Urinary bladder (tissue), 4 donors: ENCODE measurements at places on chromosomes 12 and 14. TPM values are rescaled to one million over a fixed set of nuclear protein-coding genes. Genes with fewer than 3 reads are reported as not detected.

DNA sequence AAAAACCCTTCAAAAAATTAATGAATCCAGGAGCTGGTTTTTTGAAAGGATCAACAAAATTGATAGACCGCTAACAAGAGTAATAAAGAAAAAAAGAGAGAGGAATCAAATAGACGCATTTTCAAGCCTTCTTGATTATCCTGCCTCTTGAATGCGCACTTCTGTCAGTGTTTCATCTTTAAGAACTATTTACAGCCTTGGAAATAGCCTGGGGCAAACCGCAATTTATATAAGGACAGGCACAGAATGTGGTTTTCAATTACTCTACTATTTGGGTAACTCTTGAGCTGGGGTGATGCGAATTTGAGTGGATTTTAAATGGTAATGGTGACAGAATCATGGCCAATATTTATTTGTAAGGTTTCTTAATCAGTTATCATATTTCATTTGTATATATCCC is 179.1 kb upstream of the OTX2 start:
- DNase-seq, result no peak

SLCO1A2 gene
- total RNA-seq, result not detected

- no peak for DNase-seq
These were observed 235.3 kb downstream of the KSR2 start for GRCh38 chr12:117733549-117733805.

OR4E1 gene
- not detected for total RNA-seq

DNA sequence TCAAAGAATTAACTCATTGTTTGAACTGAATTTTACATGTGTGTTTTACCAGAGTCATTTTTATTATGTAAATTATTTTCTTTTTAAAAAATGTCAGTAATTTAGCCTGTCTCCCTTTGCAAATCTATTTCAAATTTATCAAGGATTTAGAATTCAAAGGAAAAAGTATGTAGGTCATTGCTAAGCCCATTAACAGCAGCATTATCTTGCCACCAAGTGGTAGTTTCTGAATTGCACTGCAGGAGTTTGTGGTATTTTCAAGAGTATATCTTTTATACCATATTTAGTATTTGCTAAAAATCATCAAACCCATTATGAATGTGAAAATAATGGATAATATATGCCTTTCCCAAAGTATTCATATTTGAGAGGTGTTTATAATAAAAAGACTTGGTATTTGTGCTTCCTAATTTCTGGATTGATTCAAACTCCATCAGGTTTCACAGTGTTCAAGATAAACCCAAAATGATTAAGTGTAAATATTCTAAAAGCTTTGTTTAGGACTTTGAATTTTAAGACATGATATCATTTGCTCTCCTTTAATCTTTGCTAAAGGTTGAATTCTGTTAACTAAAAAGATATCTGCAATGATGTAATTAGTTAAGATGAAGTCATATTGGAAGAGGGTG is 711.4 kb downstream of the FSCB start:
- no peak for DNase-seq

DNA sequence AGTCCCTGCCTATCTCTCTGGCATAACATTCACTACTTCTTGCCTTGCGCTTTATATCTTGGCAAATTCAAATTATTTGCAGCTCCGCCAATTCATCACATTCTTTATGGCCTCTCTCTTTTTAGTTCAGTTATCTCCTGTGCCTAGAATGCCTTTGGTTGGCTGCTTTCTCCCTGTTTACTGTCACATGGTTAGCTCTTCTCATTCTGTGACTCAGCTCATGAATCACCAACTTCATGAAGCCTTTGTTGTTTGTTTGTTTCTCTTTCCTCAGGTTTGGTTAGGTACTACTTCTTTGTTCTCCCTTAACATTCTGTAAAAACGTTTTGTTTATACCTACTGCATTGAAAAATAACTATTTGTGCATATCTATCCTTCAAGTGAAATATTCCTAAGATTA is 376.5 kb upstream of the GARIN6 start:
- no peak for DNase-seq

DNA sequence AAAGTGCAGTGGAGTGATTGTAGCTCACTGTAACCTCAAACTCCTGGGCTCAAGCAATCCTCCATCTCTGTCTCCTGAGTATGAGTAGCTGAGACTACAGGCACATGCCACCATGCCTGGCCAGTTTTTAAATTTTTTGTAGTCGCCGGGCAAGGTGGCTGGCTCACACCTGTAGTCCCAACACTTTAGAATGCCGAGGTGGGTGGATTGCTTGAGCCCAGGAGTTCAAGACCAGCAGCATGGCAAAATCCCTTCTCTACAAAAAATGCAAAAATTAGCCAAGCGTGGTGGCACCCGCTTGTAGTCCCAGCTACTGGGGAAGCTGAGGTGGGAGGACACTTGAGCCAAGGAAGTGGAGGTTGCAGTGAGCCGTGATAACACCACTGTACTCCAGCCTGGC is 219.5 kb downstream of the KLHL28 start:
- no peak for DNase-seq

- DNase-seq, result peak; percentile 85
These were observed at the start of gene NFATC4 for GRCh38 chr14:24367514-24368211. Gene NFATC4, plus strand, starts transcription at chr14:24368184. Its CDS starts 157 bp downstream, at chr14:24368341.

GRCh38 chr12:53978477-53979356 is 4.0 kb upstream of the HOTAIR start:
- DNase-seq, result no peak

- DNase-seq, result no peak
These were observed 5.3 kb downstream of the SPRYD3 start for GRCh38 chr12:53073881-53074280.

DEPDC4 gene
- total RNA-seq, result 3.4 TPM

LALBA gene
- total RNA-seq, result not detected

P2RX2 gene
- total RNA-seq, result not detected

GRCh38 chr12:104596898-104597843 is 140.4 kb downstream of the CHST11 start:
- no peak for DNase-seq

- no peak for DNase-seq
These were observed 127.6 kb downstream of the FOXN3 start for GRCh38 chr14:89289477-89289876.

GRCh38 chr12:108720757-108721514 is 10.4 kb downstream of the CORO1C start:
- no peak for DNase-seq

SERPINA6 gene
- not detected for total RNA-seq

IFI27 gene
- total RNA-seq, result 19.9 TPM

DNA sequence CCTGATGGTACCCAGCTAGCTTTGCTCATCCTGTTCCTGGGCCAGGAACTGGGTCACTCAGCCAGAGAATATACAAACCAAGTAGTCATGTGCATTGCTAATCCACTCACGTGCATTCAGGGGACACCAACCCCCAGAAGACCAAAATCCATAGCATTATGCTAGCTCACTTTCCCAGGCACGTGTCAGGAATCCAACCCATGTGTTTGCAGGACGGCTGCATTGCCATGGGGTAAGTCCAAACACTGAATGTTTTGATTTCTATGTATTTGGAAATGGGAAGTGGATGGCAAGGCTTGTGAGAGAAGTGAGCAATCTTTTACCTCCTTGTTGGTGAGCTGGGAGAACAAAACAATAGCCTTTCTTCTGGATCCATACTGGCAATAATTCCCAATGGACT is 87.1 kb upstream of the FOXN3 start:
- no peak for DNase-seq

DNA sequence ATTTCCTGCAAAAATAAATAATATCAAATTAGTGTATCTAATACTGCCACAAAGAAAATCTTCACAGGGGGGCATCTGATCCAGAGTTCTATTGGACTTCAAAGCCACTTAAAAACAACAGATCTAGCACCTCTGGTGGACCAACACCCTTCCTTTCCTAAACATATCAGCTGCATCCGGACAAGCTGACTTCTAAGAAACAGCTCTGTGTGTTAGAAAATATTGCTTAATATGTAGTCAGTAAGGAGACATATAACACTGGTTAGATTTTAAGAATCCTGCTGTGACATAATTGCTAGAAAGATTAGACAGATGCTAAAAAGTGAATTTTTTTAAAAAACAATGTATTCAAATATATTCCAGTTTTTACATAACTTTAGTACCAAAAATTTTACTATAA is 61.1 kb upstream of the PTPRB start:
- no peak for DNase-seq

KLRC2 gene
- 0.37 TPM for total RNA-seq

GRCh38 chr12:93197067-93197593 is 180.6 kb upstream of the NUDT4 start:
- no peak for DNase-seq

LRRC10 gene
- total RNA-seq, result not detected

FSCB gene
- total RNA-seq, result 0.90 TPM

PZP gene
- 1.7 TPM for total RNA-seq

KRT7 gene
- total RNA-seq, result 147 TPM

GRCh38 chr12:93567174-93567573 is 5.3 kb upstream of the SOCS2 start:
- no peak for DNase-seq

DNA sequence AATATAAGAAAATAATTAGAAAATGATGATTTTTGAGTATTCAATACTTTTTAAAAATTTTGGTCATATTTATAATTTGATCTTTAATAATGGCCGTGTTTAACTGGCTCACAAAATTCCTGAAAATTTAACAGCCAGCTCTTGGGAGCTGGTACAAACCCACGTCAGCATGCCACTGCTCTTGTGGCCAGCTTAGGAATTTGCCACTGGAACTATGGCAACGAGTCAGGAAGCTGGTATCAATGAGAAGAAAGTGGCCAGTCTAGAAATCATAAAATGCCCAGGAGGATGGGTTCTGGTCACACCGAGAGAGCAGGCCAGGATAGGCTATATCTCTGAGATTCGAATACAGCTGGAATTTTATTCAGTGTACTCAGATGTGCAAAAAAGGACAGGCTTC is 72.2 kb upstream of the PLEKHG3 start:
- no peak for DNase-seq

DNA sequence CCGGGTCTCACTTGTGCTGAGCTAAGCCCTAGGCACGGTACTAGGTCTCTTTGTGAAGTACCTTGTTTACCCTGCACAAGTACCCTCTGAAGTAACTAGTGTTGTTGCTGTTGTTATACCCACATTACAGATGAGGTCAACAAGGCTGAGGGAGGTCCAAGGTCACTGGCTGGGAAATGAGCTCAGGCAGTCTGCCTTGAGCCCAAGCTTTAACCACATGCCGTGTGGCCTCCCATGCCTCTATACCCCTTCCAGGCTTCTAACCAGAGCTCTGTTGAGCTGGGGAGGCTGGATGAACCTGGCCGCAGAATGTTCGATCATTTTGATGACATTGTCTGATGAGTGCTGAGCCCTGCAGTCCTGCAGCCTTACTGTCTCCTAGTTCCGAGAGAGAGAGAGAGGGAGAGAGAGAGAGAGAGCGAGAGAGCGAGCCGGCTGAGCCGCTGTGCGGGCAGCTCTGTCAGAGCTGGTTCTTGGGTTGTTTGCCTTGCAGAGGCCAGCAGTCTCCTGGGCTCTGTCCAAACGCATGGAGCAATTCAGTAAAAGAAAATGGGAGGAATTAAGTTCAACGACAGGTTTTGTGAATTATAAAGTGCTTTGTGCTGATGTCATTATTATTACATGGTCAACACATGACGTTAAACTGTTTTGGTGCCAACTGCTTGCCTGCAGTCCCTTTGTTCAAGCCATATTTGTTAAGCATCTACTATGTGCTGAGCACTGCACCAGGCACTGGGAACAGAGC is 13.1 kb downstream of the JDP2 start:
- DNase-seq, result no peak

DNA sequence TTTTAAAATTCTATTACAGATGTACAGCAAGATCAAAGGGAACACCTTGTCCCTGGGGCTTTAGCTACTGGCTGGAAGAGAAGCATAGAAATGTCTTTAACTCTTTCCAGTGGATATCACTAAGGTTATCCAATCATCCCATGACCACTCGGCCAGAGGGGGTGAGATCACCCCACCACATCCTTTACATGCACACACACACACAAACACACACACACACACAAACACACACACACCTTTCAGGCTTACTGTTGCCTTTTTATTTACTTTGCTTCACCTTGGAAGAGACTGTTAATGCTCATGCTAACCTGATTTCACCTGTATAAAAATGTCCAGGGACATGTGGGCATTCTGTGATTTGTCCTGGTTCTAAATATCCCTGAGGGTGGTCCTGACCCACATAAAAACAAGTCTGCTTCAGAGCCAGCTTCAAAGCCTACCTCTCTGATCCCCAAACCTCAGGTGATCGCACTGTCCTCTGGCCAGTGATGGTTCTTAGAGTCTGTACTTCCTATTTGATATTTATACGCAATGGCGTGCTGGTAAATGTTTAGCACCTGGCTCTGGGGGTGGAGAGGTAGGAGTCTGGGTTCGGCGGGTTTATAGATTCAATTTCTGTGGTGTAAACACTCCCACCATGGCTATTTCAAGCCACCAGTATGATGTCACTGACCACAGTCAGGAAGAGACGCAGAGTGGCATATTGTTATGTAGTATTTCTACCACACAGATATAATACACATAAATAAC is 166.1 kb upstream of the EEA1 start:
- DNase-seq, result no peak

GNB3 gene
- total RNA-seq, result 2.5 TPM

DNA sequence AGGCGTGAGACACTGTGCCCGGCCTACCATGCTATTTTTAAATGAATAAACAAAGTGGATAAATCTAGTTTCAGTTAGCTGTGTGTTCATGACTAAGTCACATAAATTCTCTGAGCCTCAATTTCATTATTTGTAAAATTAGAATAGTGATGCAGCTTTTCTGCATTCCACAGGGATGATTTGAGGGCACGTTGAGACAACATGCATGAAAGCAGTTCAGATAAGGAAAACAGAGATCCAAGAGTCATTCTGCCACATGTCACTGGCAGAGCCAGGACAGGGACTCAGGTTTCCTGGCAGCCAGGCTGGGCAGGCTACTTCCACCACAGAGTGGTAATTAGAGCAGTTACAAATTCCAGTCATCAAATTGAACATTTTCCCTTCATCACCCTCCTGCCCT is 2.9 kb upstream of the PPP4R4 start:
- DNase-seq, result no peak

GRCh38 chr12:124616394-124617221 is 49.2 kb upstream of the NCOR2 start:
- no peak for DNase-seq

- DNase-seq, result no peak
These were observed 9.4 kb upstream of the PRKAG1 start for GRCh38 chr12:49027846-49028555.

GRCh38 chr14:93675651-93676050 is 112.6 kb downstream of the PRIMA1 start:
- no peak for DNase-seq
